Stimulated activated CD4-positive, alpha-beta T cell treated with anti-CD3 and anti-CD28 coated beads, Interleukin-12 subunit alpha, Interleukin-12 subunit beta, amount 100 ng/mL, for 24 hours (primary cell): ENCODE measurements at places on chromosomes 16 and 17.

- DNase-seq = no peak
Measured at GRCh38 chr16:30335598-30336474, 19.3 kb downstream of the CD2BP2 start.

- DNase-seq = no peak
Measured at GRCh38 chr16:88381820-88382451, 823 bp upstream of the ZNF469 start.

DNA sequence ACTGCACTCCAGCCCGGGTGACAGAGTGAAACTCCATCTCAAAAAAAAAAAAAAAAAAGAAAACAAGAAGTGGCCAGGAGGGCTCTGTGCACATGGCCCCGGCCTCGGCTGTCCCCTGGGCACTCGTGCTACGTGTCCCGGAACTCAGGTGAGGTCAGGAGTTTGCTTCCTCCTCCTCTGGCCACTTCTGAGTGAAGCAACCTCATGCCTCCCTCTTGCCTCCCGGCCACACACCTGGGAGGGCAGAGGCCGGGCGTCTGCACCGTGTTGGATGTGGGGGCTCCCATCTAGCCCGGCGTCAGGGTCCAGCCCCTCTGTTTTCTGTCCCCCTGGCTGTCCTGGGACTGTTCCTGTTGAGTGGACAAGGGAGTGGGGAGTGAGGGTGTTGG lies 22.2 kb downstream of the ASPSCR1 start:
- DNase-seq = no peak

DNA sequence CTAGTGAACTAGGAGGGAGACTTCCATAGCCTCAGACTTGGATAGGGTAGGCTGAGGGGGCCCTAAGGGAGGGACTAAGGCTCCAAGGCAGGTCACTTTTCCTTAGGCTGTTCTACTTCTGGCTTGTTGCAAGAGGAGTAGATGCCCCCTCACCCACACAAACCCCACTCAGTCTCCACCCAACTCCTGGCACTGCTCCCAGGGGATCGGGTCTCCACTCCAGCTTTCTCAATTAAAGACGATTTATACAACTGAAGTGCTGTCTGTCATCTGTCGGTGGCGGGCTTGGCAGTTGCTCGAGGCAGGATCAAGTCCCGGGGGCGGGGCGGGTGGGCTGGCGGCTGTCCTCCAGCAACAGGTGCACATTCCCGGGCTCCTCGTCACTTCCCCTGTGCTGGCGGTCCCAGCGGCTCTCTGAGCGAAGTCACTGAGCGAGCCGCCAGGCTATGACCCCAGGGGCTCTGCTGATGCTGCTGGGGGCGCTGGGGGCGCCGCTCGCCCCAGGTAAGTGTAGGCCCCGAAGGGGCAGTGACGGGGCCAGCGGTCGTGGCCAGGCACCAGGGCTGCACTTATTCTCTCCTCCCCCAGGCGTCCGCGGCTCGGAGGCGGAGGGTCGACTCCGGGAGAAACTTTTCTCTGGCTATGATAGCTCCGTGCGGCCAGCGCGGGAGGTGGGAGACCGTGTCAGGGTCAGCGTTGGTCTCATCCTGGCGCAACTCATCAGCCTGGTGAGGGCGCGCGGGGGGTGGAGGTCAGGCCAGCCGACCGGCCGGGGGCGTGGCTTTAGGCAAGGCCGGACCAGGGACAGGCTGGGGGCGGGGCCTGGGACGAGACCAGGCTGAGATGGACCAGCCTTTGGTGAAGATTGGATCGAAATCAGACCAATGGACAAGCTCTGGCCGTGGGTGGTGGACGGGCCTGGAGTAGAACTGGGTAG lies at the start of gene CHRNB1:
TSS of gene CHRNB1 (plus strand) at position 380 of the 937 bp plus-strand sequence. CDS start at position 447, 67 bp downstream.
- DNase-seq = no peak

DNA sequence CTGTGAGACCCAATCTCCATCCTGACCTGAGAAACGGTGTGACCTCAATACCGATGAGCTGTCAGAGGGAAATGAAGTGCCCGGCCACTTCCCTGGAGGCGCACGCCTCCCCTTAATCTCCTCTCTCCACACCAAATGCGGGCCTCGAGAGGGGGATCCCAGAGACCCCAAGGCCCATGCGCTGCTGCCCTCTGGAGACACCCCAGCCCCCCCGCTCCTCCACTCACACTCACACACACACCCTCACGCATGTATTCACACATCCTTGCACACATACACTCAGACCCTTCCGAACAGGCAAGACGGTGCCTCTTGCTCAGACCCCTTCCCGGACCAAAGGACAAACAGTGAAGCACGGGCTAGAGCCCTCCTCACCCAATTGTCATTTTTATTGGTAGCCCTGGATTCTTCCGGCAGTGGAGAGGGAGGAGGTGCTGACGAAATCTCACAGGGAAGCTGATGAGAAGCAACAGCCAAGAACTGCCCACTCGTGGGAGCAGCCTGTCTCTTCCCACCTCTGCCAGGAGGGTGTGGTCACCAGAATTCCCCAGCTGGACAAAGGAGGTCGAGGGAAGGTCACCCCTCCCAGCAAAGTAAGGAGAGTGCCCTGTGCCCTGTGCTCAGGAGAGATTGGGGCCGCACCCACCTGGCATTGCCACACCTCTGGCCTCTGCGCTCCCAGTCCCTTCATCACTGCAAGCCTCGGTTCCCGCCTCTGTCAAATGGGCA lies 136.0 kb upstream of the TNRC6C start:
- no peak for DNase-seq

DNA sequence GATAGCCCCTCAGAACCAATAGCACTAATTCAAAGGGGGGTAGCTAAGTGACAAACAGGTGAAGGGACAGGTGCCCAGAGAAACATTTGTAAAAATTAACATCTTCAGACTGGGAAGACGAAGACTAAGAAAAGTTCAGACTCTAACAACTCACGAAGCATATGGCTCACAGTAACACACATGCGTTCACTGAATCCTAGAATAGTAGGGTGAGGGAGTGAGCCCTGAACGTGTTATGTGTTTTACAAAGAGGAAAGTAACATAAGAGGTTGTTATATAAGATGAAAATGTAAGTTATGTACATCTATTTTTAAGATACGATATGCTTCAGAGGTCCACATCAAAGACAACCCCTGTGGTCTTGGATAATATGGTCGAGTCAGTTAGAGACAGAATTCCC lies 15.2 kb downstream of the GSG1L2 start:
- no peak for DNase-seq

- no peak for DNase-seq
Measured at GRCh38 chr17:29031488-29031887, 11.5 kb upstream of the PIPOX start.

DNA sequence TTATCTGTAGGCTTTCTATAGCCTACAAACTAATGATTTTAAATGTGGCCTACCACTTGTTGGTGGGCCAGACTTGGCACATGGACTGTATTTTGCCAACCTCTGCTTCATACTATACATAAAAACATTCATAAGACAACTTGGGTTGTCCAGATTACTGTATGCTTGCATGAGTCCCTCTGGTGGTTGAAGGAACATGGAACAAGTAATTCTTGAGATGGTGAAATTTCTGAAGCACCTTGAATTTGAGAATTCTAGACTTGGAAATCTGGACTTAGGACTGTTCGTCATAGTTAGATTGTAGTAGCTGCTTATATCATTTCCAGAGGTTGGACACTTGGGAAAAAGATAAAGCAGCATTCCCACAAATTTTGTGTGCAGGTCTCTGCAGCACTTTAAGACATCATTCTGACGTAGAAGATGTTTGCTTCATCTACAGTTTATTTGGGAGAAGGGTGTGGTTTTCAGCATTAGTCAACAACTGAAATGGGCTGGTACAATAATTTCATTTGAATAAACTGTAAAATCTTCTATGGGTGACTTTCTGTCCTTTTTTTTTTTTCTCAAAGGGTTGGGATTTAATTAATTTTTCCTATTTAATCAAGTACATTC lies 31.2 kb downstream of the NFATC3 start:
- DNase-seq = no peak

DNA sequence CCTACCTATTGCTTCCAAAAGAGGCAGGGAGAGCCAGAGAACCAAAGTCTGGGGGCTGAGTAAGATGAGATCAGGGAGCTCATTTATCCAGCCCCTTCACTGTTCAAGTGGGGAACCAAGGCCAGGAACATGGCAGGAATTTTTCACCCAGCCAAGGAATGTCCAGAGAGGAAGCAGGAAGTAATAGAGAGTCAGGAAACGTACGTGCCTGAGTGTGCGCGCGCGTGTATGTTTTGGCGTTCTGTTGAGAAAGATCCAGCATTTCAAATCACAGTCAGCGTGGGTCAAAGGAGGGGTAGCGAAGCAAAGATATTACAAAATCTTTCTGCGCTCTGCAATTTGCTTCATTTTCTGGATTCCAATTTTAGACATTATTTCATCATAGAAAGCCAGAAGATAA lies 41.9 kb upstream of the WSCD1 start:
- DNase-seq = no peak

GRCh38 chr17:50949128-50949988 lies 83.2 kb upstream of the TOB1 start:
- DNase-seq = no peak

DNA sequence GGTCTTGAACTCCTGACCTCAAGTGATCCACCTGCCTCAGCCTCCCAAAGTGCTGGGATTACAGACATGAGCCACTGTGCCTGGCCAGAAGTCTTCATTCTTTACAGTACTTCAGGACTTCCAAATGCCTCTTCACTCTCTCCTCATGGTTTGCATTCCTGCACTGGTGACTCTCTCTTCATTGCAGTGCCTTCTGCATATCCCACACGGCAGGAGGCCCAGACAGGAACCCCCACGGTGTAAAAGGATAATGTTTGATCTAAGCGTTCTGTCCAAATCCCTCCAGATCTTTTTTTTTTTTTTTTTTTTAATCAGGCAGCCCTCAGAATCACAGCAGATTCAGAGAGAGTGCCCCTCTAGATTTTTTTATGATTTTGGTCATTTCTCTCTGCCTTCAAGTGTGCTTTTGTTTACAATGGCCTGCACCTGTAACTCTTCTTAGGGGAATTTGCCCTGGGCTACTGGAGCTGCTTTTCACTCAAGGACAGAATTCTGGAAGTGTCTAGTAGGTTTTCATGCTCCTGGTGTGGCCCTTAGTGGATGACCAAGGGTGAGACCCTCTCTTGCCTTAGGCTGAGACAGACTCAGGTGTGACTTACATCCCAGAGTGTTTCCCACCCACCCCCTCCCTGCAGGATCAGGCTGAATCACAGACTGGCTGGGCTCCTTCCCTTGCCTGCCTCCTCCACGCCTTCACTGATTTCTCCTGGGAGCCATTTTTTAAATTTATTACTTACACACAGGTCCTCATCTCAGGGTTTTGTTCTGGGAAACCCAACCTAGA lies 19.8 kb upstream of the NF1 start:
- no peak for DNase-seq

- no peak for DNase-seq
Measured at GRCh38 chr16:2031081-2031577, 4.4 kb downstream of the NHERF2 start.

- DNase-seq = peak; percentile 51
Measured at GRCh38 chr17:43576563-43577229, 30.6 kb upstream of the ETV4 start.

DNA sequence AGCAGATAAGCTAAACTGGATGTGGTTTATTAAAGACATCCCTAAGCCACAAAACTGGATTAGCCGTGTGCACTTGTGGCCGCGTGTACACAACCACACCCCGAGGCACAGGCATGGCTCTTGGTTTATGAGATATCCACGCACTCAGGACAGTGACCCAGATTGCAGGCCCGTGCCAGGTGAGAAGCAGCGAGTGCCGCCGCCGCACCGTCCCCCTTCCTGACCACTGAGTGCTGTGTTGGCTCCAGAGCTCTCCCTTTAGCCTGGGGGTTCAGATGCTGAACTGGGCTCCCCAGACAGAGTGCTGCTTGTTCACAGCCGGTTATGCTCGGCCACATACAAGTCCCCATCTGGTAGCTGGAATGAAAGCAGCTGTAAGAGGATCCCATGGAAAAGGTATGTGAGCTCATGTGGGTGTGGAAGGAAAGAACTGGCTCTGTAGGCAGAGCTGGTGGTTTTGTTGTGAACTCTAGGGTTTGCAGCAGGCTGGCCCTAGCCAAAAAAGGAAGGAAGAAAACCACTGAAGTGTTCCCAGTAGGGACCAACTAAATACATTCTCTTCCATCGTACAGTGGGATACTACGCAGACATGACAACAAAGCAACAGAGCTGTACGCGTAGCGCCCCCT lies 29.5 kb downstream of the KNOP1 start:
- DNase-seq = no peak

DNA sequence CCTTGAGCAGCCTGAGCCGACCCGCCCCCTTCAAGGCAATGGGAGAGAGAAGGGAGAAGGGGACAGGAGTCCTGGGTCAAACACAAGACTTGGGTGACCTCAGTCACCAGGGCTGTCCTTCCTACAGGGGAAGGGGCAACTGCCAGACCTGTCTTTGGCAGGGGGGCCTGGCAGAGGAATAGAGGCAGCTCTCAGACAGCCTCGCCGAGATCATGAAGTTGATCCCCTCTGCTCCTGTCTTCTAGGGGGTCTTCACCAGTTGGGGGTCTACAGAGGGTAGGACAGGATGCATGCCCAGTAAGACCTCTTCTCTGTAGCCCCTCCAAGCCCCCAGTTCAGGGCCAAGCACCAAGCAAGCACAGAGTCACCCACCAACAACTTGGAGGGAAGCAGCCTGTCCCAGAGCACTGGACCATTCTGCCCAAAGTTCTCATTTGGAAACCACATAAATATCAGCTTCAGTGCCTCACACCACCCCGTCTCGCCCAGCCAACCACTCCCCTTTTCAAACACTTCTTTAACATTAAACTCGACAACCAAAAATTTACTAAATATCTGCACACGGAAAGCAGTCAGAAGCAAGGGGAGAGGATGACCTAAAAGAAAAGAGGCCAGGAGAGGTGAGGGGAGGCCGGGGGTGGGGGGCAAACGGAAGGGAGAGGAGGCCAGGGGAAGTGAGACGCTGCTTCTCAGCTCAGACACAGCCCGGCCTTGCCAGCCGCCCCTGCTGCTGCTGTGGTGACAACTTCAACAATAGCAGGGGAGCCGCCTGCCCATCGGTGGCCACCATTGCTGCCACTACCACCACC lies 7.7 kb downstream of the DOK4 start:
- no peak for DNase-seq

GRCh38 chr17:71792966-71793365 lies 327.9 kb upstream of the SOX9 start:
- no peak for DNase-seq

GRCh38 chr16:57150682-57151330 lies 35.0 kb downstream of the PSME3IP1 start:
- no peak for DNase-seq

DNA sequence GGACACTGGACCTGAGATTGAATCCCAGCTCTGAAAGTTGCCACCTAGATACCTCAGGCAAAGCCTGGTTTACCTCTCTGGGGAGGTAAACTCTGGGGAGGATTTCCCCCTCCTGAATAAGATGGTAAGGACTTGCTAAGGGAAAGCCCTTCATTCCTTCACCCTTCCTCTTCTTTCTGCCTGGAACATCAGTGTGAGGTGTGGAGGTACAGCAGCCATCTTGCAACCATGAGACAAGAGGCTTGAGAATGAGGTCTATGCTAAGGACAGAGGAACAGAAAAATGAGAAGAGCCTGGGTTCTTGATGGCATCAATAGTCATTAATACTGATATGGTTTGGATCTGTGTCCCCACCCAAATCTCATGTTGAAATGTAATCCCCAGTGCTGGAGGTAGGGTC lies 23.7 kb upstream of the ADCY9 start:
- no peak for DNase-seq
